ENCODE measurements at places on chromosomes 16 and 17.

DNA sequence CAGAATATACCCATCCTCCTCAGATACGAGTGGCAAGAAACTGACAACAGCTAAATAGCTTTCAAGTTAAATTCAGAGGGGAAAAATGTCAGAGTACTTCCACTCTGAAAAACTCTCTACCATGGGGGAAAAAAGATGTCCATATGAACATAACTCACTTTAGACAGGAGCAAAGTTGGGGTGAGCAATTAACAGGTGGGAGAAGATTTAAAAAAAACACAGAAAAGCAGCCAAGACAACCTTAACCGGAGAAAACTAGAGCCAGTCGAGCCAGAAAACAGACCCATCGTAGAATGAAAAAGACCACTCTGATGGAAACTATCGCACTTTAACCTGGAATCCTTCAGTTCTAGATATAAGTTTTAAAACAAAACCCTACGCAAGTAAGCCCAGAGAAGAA lies 833 bp downstream of the TERF2 start:
- DNase-seq, result no peak

- DNase-seq, result no peak
Observed at GRCh38 chr17:51673070-51673469, 412.7 kb downstream of the UTP18 start.

DNA sequence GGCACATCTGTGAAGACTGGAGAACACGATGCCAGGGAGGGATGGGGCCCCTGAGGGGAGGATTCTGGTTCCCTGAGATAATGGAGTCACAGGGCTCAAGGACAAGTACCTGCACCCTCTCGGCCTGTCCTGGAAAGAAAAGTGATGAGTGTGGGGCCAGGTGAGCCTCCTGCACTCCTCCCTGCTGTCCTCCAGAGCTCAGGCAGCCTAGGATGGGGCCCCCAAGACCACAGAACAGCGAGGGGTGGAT lies 101.3 kb upstream of the TNRC6C start:
- no peak for DNase-seq

DNA sequence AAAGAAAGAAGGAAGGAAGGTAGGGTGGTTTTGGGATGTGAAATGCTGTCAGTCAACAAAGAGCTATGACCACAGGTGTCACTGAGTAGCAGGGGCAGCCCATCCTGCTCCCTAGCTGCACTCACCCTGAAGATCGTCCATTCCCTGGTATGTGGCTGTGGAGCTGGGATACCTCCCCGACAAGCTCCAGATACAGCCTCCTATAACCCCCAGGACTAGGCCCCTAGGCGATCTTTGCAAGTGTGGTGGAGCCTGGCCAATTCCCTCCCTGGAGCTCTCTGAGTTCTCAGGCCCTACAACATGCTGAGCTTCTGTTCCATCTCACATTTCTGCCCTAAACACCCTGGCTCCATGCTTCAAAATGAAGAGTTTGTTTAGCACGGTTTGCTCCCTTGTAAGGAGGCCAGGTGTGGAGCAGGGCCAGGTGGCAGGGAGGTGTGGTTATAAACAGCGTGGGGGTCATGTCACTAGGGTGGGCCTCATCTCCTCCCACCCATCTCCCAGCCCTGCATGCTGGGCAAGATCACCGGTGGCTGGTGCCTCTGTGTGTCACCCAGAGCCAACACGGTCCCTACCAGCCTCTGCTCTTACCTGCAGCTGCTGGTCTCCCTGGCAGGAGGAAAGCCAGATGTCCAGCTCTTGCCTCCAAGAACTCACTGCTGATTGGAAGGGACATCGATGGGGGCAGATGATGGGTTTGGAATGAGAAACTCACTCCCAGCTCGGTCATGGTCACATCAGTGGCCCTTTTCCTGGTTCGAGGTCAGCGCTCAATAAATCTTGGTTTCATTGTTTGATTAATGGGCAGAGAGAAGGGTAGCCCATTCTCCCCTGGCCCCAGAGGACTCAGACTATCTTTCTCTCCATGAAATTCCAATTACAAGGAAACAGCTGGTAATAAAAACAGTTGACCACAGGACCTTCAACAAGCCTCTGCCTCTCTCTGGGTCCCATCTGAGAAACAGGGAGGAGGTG lies 511.0 kb upstream of the CDH5 start:
- DNase-seq, result no peak

GRCh38 chr17:79855331-79856124 lies 16.3 kb upstream of the CBX4 start:
- no peak for DNase-seq

GRCh38 chr16:72084445-72084844 lies 9.0 kb downstream of the TXNL4B start:
- DNase-seq, result no peak

- no peak for DNase-seq
Observed at GRCh38 chr16:81554979-81555378, 110.4 kb downstream of the CMIP start.

- no peak for DNase-seq
Observed at GRCh38 chr16:57127037-57127763, 34.8 kb downstream of the CPNE2 start.

DNA sequence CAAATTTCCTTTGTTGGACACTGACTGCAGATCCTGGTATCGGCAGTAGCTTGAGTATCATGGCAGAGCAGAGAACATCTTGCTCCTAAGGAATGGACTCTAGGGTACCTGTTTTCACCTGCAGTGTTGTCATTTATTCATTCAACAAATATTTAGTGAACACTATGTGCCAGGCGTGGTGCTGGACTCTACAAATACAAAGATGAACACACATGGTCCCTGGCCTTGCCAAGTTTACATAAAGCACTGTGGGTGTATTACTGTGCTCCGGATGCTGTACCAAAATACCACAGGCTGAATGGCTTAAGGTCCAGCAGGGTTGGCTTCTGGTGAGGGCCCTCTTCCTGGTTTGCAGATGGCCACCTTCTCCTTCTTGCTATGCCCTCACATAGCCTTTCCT lies 14.2 kb upstream of the CCR7 start:
- no peak for DNase-seq

GRCh38 chr17:45896803-45897693 lies 2.7 kb downstream of the MAPT start:
- DNase-seq, result no peak

GRCh38 chr17:18267927-18268711 lies 7.7 kb downstream of the MIEF2 start:
- DNase-seq, result no peak

GRCh38 chr17:32516450-32516849 lies 29.7 kb downstream of the CDK5R1 start:
- no peak for DNase-seq

DNA sequence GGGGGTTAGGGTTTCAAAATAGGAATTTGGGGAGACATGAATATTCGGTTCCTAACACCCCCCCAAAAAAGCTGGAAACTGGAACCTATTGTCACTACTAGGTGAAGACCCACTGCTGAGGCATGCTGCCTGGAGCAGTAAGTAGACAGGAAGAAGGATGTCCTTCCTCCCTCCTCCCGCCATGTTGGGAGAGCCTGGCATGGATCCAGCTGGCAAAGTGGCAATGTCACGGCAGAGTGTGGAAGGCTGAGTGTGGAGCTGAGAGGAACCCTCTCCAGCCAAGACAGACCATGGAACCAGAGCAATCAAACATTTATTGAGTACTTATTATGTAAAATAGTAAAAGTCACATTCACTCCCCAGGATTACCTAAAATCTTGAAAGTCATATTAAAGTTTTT lies 49.0 kb downstream of the CCDC182 start:
- DNase-seq, result no peak

DNA sequence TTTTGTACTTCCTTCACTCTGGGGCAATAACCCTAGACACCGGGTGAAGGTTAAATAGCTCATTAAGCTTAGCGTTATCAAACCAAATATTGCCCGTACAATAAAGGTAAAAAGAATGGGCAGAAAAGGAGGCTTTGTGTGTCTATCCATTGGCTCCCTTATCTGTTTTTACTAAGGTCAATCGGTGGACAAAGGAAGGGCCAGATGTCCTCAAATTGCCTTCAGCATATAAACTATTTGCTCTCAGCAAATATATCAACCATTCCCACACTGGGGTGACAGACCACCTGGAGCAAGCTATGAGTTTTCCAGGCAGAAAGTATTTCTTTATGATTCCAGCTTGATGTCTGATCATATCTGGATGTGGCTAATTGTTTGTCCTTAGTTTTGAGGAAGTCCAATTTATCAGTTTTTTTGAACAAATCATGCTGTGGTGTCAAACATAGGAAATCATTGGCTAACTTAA lies 25.3 kb upstream of the WIPI1 start:
- DNase-seq, result no peak

- no peak for DNase-seq
Observed at GRCh38 chr17:39808409-39808997, 55.6 kb downstream of the IKZF3 start.

DNA sequence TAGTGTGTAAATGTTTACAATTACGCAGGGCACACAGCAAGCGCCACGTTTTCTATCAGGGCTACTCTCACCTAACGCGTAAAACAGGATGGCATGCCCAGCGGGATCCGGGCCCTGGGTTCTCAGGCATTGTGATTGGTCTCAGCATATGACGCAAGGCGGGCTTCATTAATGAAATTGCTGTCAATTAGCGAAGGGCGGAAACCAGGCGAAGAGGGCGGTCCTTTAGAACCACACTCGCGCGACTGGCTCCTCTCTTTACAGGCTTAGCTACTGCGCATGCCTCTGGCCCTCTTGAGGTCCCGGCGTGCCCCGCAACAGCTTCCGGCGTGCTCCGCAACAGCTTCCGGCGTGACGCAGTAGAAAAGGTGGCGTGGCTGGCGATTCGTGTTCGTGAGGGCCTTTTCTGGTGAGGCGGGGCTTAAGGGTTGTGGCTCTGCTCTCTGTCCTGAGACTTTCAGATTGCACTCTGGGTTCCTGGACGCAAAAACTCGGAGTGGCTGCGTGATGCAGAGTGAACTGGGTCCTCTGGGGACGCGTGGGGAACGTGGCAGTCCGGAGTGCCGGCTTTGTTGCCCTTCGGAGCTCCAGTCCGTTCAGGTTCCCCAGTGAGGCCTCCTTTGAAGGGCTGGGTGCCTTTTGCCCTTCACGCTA lies 9.2 kb downstream of the OR2C1 start:
- DNase-seq, result peak; percentile 97

DNA sequence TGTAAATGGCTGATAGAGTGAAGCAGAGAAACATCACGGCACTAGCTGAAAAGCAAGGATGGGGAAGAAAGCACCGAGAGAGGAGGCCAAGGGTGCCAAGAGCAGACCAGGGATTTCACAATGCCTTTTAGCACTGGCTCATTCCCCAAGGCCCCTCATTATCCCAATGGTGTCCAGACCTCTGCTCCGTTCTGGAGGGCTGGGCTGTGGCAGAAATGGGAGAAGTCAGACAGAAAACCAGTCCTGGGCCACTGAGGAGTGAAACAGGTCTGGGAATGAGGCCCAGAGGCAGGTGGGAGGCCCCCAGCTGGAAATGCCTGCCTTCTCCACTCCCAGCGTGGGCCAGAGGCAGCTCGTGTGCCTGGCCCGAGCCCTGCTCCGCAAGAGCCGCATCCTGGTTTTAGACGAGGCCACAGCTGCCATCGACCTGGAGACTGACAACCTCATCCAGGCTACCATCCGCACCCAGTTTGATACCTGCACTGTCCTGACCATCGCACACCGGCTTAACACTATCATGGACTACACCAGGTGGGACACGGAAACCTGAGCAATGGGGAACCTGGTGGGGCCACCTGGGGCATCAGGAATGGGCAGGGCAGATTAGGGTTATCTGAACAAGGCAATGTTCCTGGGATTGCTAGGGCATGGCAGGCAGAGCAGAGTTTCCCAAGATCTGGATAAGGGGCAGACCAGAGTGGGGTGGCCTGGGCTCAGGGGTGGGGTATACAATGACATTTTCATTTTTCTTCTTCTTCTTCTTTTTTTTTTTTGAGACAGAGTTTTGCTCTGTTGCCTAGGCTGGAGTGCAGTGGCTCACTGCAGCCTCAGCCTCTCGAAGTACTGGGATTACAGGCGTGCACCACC lies 20.3 kb downstream of the ANKRD40 start:
- no peak for DNase-seq

DNA sequence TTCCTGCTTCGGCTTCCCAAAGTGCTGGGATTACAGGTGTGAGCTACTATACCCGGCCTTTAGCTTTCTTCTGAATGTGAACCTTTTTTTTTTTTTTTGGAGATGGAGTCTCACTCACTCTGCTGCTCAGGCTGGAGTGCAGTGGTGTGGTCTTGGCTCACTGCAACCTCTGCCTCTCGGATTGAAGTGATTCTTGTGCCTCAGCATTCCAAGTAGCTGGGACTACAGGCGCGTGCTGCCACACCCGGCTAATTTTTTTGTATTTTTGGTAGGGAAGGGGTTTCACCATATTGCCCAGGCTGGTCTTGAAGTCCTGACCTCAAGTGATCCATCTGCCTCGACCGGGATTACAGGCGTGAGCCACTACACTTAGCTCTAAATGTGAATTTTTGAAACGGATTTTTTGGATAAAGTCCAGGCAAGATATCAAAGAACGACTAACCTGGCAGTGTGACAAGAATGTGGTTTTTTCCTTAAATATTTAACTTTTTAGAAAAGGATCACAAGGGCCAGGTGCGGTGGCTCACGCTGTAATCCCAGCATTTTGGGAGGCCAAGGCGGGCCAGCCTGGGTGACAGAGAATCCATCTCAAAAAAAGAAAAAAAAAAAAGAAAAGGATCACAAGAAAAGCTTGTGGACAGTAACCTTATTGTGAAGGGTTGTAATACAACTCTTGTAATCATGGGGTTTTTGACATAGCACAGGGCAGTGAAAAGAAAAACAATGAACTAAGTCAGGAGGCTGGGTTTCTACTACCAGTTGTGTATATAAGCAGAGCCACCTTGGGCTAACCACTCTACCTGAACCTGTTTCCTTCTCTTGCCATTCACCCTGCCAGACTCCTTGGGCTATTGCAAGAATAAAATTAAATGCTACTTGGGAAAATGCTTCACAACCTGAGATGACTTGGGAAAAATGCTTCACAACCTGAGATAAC lies 6.2 kb downstream of the BRCA1 start:
- no peak for DNase-seq

- no peak for DNase-seq
Observed at GRCh38 chr16:88747588-88748301, 37.3 kb downstream of the PIEZO1 start.

DNA sequence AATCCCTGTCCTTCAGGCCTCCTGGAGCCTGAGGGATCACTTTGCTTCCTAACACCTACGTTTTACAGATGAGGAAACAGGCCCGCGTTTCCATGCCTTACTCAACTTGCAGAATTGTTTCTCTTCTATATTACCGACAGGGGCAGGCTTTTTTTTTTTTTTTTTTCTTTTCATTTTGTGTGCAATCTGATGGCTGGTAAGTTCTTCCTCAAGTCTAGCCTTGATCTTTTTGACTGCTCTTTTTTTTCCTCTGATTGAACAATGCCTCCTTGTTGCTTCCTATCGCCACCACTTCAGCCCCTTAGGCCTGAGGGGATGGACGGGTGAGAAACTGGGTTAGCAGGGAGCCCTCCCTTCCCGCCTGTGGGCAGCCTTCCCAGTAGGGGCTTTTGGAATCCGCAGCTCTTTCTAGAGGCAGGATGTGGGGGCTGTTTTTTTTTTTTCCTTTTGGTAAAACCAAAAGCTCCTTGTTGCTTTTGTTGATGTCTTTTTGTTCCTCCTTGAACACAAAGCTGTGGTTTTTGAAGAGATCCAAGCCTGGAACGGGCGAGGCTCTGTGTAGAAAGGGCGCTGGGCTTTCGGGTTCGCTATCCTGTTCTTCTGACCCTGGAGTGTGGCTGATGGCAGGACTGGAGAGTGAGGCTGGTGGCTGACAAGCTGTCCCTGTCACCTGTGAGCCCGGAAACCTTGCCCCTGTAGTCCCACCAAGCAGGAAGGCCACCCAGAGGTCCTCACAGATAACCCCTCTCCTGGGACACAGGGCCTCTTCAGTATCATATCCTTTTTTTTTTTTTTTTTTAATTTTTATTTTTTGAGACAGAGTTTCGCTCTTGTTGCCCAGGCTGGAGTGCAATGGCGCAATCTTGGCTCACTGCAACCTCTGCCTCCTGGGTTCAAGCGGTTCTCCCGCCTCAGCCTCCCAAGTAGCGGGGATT lies 14.0 kb downstream of the LASP1 start:
- no peak for DNase-seq
